ENCODE measurements at places on chromosomes 3 and 15. TPM values are rescaled to one million over a fixed set of nuclear protein-coding genes. Genes with fewer than 3 reads are reported as not detected.

Gene TM4SF4
- total RNA-seq = not detected

Gene MTHFS
- total RNA-seq = 6.9 TPM

Gene IGSF10
- 3.1 TPM for total RNA-seq

- DNase-seq = no peak
These were observed 1.7 kb upstream of the MAN2A2 start for GRCh38 chr15:90901175-90902039.

GRCh38 chr3:113339616-113340244 lies 101.6 kb downstream of the CFAP44 start:
- no peak for DNase-seq

DNA sequence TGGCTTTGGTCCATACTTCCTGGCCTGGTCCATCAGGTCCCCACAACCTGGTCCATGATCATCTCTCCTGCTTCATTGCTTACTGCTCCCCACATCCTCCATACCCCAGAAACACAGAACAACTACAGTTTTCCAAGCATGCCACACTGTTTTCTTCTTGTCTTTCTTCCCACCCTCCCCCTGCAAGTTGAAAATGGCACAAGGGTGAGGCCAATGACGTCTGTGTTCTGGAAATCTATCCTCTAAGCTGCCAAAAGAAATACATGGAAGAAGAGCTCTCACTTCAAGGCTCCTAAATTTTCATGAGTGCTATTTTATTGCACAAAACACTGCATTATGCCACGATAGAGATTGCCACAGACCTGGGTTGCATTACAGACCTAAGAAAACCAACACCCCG lies 404.4 kb downstream of the VPS13C start:
- DNase-seq = peak; percentile 36

DNA sequence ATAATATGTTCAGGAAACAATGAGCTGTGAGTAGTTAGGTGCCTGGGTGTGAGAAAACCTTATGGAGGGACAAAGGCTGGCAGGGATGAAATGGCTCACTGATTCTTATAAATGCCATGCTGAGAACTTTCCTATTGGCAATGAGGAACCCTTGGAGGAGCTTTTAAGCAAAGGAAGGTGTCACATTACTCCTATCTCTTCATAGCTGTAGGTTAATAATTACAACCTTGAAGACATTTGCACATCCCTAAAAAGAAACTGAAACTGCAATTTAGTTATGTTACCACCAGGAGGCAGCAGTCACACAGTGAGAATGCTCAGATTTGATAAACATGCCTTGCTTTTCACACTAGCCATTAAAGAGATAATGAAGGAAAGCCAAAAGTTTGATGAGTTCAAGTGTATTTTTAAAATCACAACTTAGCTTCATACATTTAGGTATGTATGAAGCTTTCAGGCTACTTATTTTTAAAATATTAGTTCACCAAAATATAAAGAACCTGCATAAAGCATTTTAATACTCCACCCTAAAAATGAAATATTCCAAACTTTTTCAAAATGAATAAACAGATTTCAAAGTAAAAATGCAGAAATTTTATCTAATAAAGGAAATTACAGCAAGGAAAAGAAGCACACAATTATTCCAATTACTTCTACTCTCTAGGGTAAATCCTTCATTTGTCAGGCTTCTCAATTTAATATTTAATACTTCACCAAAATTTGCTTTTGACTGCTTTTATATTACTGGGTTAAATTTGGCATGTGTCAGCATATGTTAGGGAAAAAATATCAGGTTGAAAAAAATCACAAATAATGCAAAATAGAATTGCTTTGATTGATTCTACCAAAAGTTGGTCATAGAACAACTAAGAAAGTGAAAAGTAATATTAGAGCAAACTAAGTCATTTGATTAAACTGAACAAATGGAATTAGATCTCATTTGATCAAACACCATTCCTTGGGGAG lies 136.9 kb upstream of the SLC2A2 start:
- no peak for DNase-seq

DNA sequence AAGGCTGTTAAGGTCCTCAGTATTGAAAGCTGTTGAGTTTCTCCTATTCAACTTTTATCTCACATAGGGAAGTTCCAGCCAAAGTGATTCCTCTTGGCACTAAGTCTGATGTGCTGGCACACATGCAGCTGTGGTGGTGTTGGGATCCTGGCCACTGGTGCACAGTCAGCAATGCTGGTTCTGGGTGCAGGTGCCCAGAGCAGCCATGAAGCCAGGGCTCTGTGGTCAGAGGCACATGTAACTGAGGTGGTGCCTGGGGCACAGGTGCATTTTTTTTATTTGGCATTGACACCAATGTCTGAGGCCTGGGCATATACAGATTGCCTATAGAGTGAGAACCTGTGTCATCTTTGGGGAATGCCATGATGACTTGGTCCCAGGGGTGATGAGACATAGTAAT lies 271.4 kb downstream of the POLQ start:
- DNase-seq = no peak

- DNase-seq = no peak
These were observed 27.6 kb downstream of the ARNT2 start for GRCh38 chr15:80431635-80432344.

GRCh38 chr3:138222942-138223287 lies 35.8 kb downstream of the ARMC8 start:
- DNase-seq = no peak

DNA sequence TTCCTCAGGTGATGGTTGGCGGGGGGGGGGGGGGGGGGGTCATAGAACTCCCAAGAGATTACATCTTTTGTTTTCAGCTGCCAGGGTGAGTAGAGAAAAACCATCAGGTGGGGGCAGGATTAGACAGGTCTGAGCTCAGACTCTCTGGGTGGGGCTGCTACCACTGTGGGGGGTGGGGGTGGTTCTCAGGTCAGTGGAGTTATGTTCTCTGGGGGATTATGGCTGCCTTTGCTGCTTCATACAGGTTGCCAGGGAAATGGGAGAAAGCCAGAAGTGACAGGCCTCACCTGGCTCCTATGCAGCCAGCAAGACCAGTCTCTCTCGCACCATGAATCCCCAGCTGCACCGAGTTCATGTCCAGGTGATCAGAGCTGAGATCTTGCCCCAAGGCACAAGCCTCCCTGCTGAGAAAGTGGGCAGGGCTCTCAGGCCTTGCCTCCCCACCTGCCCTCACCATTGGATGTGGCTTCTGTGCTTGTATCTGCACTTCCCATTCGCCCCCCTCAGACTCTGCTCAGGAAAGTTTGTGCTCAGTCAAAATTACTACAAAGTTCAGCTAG lies 828.1 kb downstream of the MCTP2 start:
- DNase-seq = no peak

GRCh38 chr15:59456114-59456513 lies 18.1 kb downstream of the FAM81A start:
- no peak for DNase-seq

DNA sequence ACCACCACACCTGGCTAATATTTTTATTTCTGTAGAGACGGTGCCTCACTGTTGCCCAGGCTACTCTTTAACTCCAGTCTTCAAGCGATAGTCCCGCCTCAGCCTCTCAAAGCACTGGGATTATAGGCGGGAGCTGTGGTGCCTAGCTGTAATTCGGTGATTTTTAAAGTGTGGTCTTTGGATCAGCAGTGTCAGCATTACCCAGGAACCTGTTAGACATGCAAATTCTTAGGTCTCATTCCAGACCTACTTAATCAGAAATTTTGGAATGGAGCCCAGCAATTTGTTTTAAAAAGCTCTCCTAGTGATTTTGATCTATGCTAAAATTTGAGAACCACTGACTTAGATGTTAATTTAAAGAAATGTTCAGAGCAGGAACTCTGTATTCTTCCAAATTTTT lies 51.9 kb downstream of the GOLM2 start:
- no peak for DNase-seq

- DNase-seq = no peak
These were observed 92.7 kb upstream of the OCA2 start for GRCh38 chr15:28191832-28192231.

- DNase-seq = no peak
These were observed 950 bp upstream of the CNTN4 start for GRCh38 chr3:2097641-2098191.

Data from tibial nerve (tissue), 4 donors.